ENCODE measurements at places on chromosomes 5 and 9. TPM values are rescaled to one million over a fixed set of nuclear protein-coding genes. Genes with fewer than 3 reads are reported as not detected.

Gene TRIP13
- total RNA-seq = 42.6 TPM

Gene FGF18
- not detected for total RNA-seq

Gene FBLL1
- 0.30 TPM for total RNA-seq

Gene SGTB
- total RNA-seq = 10.1 TPM

Gene PCDHB14
- total RNA-seq = 0.61 TPM

Gene C5orf22
- total RNA-seq = 18.5 TPM

Gene LAMC3
- total RNA-seq = under 0.01 TPM

Gene CDX1
- total RNA-seq = not detected

Gene FSTL4
- total RNA-seq = not detected

Gene MEIKIN
- not detected for total RNA-seq

Gene PAEP
- not detected for total RNA-seq

Gene TMEM252
- not detected for total RNA-seq

Gene PCDHB4
- under 0.01 TPM for total RNA-seq

Gene ARHGEF37
- 4.9 TPM for total RNA-seq

Gene ACOT12
- not detected for total RNA-seq

Gene FOXB2
- total RNA-seq = not detected

Gene CCNI2
- total RNA-seq = not detected

Gene UNC5A
- 0.30 TPM for total RNA-seq

Gene LRRTM2
- under 0.01 TPM for total RNA-seq

Gene CTXN3
- total RNA-seq = under 0.01 TPM

Gene QRFP
- not detected for total RNA-seq

Gene SETX
- 73.7 TPM for total RNA-seq

Gene KCNV2
- not detected for total RNA-seq

Gene ANKS6
- total RNA-seq = 9.4 TPM

Gene SPATA31C1
- total RNA-seq = not detected

Gene PRELID2
- total RNA-seq = 39.8 TPM

Gene OLFM1
- total RNA-seq = 2.0 TPM

Gene GGTA1
- not detected for total RNA-seq

Gene ERMP1
- total RNA-seq = 31.0 TPM

Gene PHF19
- 39.3 TPM for total RNA-seq

Gene RETREG1
- 0.15 TPM for total RNA-seq

Gene GFM2
- total RNA-seq = 39.0 TPM

Gene INSYN2B
- 5.5 TPM for total RNA-seq

Gene PLAC8L1
- not detected for total RNA-seq

Gene AOPEP
- 32.2 TPM for total RNA-seq

Gene PCDHA12
- not detected for total RNA-seq

Gene FOXI1
- total RNA-seq = not detected

Gene CNTLN
- 10.4 TPM for total RNA-seq

Gene SKP2
- 42.2 TPM for total RNA-seq

Gene CCL27
- not detected for total RNA-seq

Gene HSD17B3
- not detected for total RNA-seq

Gene DAB2
- 76.0 TPM for total RNA-seq

Gene C5orf58
- not detected for total RNA-seq

Gene OR1Q1
- total RNA-seq = not detected

Gene ADAMTS2
- total RNA-seq = 4.7 TPM

Gene ROPN1L
- total RNA-seq = 0.32 TPM
